ENCODE measurements at places on chromosomes 1 and 21.

GRCh38 chr1:180728472-180729106 lies 96.8 kb downstream of the XPR1 start:
- no peak for DNase-seq

GRCh38 chr1:212290608-212291007 lies 5.4 kb downstream of the PPP2R5A start:
- DNase-seq = no peak

DNA sequence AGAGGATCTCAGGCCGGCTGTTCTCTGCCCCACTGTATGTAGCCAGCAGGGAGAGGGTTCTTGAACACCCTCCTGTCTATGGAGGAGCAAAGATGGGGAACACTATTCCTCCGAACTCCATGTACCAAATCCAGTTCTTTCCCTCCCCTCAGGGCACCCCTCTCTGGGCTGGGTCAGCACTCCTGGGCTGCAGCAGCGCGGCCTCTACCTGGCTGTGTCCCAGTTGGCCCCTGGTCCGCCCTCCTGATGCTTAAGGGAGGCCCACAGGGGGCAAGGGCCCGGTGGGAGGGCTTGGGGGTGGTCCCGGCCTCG lies 471 bp upstream of the ADPRS start:
- no peak for DNase-seq

DNA sequence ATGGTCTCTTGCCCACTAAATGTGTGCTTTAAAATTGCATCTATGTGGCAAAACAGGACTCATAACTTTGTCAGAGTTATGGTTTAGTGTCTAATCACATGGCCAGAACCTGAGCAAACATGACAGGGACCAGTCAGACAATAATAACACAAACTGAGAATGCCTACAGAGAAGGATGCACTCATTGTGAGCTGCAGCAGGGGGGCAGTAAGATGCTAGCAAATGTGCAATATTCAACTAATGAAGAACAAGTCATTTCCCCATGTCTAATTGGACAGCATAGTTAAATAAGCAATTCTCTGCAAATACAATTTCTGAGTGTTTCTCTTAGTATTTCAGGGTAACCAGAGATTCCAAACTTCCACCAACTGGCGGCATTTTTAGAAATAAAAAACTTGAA lies 30.8 kb downstream of the SPAG17 start:
- no peak for DNase-seq

DNA sequence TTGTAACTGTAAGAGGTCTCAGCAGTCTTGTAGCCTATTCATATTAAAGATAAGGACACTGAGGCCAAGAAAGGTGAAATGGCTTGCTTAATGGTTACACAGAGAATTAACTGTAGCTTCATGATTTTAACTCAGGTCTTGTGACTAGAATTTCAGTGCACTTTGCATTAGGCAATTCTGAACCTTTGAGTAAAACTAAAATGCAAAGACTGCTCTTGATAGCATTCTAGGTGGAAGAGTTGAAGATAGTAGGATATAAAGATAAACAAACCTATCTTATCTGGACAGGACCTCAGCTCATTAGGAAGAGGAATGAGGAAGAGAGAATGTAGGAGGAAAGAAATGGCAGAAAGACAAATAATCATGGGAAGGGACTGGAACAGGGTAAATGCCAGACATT lies 68.6 kb upstream of the RGL1 start:
- DNase-seq = no peak

- no peak for DNase-seq
Measured at GRCh38 chr21:25556091-25556490, 51.2 kb downstream of the MRPL39 start.

- no peak for DNase-seq
Measured at GRCh38 chr1:38178216-38178615, 131.6 kb upstream of the POU3F1 start.

- no peak for DNase-seq
Measured at GRCh38 chr1:203678943-203679661, 52.5 kb downstream of the ATP2B4 start.

GRCh38 chr1:213051881-213052202 lies 801 bp downstream of the RPS6KC1 start:
- no peak for DNase-seq

DNA sequence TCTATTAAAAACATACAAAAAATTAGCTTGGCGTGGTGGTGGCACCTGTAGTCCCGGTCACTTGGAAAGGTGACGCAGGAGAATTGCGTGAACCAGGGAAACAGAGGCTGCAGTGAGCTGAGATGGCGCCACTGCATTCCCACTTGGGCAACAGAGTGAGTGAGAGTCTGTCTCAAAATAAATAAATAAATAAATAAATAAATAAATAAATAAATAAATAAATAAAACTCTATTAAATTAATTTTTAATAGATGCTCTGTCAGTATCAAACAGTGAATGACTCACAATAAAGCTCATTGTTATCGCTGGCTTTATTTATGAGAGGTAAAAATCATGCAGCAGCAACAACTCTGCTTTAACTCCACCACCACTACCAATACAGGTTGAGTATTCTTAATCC lies 72.8 kb downstream of the ABL2 start:
- no peak for DNase-seq

GRCh38 chr21:24832961-24833360 lies 774.3 kb downstream of the MRPL39 start:
- no peak for DNase-seq

DNA sequence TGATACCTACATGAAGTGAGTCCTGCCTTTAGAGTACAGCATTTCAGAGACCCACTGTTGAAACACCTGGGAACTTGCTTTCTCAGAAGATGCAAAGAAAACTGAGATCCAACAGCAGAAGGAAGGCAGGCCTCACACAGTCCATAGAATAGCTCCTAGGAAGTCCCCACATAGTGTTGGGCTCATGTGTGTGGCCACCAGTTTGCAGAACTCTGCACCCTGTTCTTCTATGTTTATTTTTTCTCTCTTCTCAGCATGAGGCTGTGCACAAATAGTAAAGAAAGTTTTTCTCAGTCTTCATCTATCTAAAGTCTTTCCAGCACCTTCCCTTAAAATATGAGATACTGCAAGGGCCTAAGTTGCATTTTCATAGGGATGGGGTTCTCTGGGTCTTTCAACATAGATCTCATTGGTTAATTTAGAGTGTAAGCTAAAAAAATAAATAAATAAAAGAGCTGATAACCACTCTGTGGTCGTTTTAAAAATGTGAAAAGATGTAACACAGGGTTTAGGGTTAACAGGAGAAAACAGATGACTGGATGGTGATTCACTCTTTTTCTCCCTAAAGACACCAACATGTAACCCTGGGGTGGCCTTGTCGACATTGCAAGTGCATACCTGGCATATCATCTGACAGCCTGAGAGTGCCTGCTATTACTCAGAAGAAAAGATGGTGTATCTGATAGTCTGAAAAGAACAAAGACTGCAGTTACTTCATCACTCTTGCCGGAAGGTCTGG lies 94.6 kb downstream of the ZC3H11B start:
- DNase-seq = no peak

GRCh38 chr1:245160288-245160687 lies 5.5 kb downstream of the KIF26B start:
- no peak for DNase-seq

DNA sequence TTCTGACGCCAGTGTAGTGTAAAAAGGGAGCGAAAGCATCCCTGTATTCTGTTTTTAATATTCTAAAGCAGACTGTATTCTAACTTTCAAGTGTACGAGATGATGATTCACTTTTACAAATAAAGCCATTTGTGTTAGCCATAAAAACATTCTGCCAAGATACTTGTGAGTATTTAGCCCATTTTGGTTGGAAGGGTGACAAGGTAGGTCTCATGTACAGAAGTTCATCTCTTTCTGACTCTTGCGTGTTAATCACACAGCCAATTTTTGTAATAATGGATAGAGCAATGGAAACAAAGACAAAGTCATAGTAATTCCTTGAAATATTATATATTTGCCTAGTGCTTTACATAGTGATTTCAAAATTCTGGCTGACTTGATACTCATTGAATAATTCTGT lies 125.3 kb upstream of the GREM2 start:
- DNase-seq = no peak

GRCh38 chr21:33685613-33686197 lies 43.4 kb downstream of the ITSN1 start:
- no peak for DNase-seq

GRCh38 chr1:24319312-24319863 lies at the start of gene GRHL3:
TSS of gene GRHL3 (plus strand) at chr1:24319357. CDS start at chr1:24319552, 195 bp downstream.
- DNase-seq = no peak

GRCh38 chr1:52140633-52141512 lies 1.0 kb upstream of the ZFYVE9 start:
- no peak for DNase-seq

- DNase-seq = no peak
Measured at GRCh38 chr1:188489336-188490112, 1660.8 kb downstream of the PLA2G4A start.

DNA sequence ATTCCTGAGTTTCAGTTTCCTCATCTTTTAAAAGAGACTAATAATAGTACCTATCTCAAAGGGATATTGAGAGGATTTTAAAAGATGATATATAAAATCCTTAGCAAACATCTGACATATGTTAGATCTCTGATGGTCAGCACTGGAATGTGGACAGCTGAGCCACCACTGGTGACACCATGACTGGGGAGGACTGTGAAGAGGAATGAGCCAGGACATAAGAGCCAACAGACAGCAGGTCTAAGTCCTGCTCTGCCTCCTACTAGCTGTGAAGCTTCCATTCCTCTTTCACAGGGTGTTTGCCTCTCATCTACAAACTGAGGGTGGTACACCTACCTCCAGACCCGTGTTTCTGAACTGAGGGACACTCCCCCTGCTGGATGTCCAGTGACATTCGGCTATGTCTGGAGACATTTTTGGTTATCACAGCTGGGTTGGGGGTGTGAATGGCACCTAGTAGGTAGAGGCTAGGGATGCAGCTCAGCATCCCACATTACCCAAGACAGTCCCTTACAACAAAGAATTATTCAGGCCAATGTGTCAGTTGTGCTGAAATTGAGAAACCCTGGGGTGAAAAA lies 109.1 kb upstream of the OLIG2 start:
- DNase-seq = no peak

- DNase-seq = peak; percentile 44
Measured at GRCh38 chr1:155320661-155321617, at the start of gene RUSC1. TSS of gene RUSC1 (plus strand) at chr1:155320894. CDS start at chr1:155321774, 880 bp downstream.

- DNase-seq = no peak
Measured at GRCh38 chr1:148264374-148265276, 112.5 kb upstream of the NBPF11 start.
